ENCODE measurements at places on chromosomes 1 and 21.

DNA sequence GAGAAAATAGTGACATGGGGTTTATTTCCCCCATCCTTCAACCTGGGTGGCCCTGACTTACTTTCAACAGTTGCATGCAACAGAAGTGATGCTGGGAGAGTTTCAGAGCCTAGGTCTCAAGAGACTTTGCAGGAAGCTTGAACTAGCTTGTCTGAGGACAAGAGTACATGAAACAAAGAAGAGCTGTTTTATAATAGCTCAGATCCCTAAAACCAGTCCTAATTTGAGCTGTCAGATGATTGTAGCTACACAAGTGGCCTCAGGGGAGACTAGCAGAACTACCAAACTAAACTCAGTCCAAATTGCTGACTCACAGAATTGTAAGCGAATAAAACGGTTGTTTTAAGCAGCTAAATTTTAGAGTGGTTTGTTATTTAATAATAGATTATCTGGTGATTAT is 17.1 kb downstream of the RC3H1 start:
- no peak for DNase-seq

DNA sequence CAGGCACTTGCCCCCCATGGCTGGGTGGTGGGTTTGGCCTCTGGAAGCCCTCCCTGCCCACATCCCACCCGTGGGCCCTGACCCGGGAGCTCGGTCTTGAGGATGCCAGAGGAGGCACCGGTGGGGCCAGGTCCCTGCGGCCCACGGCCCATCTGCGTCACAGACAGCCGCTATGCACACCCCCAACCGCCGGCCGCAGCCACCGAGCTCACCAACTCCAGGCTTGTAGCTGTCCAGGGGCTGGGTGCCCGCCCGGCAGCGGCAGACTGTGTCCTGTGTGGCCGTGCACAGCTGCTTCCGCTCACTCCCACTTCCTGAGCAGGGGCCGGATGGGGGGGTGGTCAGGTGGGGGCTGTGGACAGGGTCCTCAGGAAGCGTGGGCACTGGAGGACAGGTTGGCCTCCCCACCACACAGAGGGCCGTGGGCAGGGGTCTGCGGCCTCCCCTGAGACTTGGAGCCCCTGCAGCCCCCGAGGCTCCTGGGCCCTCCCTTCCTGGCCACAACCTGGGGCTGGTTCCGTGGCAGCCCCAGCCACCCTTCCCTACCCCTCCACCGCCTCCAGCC is 1.1 kb downstream of the TNFRSF4 start:
- DNase-seq: peak; percentile 53

- DNase-seq: peak; percentile 78
These were observed 30.9 kb downstream of the GPA33 start for GRCh38 chr1:167059045-167059808.

- DNase-seq: no peak
These were observed 31.8 kb downstream of the KCNK2 start for GRCh38 chr1:215114154-215114933.

- DNase-seq: no peak
These were observed 38.4 kb downstream of the NFASC start for GRCh38 chr1:204909109-204909508.

DNA sequence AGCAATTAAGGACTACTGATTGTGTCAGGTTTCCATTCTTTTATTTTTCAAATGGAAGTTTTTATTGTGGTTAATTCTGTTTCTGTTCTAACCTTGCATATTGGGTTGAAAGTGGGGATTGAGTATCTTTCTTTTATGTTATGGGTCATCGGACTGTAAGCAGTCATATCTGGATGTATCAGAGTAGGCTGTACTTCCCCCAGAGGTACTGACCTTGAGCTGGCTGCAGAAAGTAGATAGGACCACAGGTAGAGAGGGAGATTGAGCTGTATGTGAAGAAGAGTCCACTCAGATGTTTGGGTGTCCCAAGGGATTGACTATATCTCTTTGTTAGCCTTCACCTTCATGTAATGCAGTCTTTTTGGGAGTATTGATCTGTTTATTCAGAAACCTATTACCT is 20.5 kb upstream of the ALG14 start:
- DNase-seq: no peak

- DNase-seq: no peak
These were observed 22.0 kb downstream of the LEPR start for GRCh38 chr1:65442442-65442841.

DNA sequence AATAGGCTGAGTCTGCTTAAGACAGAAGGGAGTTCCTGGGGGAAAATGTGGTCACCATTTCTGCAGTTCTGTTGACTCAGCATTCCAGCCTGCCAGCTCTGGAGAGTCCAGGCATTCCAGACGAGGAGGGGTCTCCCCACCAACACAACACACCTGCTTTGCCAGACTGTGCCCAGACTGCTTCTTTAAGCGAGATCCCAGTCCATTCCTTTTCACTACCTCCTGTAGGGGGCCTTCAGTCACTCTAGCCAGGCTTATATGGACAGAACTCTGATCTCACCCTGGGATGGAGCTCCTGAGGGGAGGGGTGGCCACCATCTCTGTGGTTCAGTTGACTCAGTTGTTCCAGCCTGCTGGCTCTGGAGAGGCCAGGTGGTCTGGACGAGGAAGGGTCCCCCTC is 48.5 kb downstream of the UBE2U start:
- DNase-seq: no peak

DNA sequence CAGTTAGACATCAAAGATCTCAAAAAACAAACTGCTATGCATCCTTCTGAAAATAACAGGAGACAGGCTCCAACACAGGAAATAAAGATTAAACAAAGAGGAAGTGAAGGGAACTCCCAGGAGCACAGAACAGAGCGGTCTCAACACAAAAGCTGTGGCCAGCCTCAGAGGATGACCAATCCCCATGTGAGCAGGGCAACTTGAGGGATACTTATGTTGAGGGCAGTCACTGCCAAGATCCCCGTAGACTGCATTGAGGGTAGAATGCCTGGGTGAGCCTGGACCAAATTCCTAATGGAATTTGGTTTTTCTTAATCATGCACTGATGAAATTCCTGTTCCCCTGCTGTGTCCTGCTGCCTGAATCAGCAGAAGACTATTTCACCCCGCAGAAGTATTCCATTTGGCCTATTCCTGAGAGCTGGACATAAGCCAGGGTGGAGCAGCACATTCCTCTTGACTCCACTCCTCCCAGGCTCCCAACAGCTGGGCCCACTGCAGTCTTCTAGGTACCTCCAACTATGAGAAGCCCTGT is 49.0 kb downstream of the JAK1 start:
- DNase-seq: no peak

DNA sequence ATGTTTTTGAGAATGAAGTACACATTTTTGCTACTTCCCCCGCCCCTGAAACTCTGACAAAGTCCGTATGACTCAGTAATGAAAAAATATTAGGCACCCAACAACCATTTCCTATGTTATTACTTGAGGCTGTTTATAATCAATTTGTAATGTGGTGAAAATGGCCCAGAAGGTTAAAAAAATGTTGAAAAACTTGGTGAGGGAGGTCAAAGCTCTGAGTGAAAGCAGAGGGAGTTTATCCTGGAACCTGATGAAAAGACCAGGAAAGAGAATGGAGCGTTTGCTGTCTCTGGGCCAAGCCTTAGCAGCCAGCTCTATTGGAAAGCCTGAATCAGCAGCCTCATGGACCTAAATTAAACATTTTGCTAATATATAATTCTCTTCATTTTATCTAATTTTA is 367.7 kb upstream of the NEGR1 start:
- no peak for DNase-seq

- peak; percentile 47 for DNase-seq
These were observed 40.9 kb downstream of the STX6 start for GRCh38 chr1:180981596-180982387.

- DNase-seq: no peak
These were observed 1.5 kb upstream of the SCP2 start for GRCh38 chr1:52925571-52926005.

DNA sequence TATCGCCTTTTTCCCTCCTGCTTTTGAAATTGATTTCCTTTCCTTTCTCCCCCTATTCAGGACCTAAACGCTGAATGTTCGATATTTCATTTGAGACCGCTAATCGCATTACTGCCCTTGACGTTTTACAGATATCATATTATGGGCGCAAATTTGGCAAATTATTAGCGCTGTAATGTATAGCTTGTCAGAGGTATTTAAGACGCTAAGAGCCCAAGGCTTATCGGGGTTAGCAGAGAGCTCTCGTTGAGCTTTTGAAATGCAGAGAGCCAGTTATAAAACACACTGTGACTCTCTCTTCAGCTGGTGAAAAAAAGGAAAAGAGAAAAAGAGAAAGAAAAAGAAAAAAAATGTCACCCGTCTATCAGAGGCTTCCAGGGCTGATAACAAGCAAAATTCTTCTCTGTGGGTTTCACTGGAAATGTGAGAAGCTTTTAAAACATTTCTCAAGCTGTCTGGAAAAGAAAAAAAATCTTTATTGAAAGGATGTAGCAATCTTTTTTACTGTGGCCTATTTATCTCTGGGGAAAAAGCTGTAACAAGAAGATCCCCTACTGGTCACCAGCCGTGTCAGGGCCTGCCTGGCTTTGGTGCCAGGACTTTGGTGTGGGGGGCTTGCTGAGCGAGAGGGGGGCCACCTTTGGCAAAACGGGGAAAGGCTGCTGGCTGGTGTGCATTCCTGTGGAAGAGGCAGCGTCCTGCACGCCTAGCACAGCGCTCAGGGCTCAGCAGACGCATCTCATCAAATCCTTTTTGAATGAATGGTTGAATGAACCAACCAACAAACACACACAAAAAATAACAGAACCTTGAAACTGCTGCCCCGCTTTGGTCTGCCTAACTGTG is 119.8 kb downstream of the RNF220 start:
- no peak for DNase-seq

- no peak for DNase-seq
These were observed 5.1 kb upstream of the LAMB3 start for GRCh38 chr1:209657140-209657879.

GRCh38 chr1:41239988-41240610 is 2.0 kb downstream of the SCMH1 start:
- DNase-seq: no peak

- no peak for DNase-seq
These were observed 64.9 kb downstream of the SLC45A1 start for GRCh38 chr1:8382608-8383505.

- DNase-seq: no peak
These were observed 421.6 kb upstream of the PBX1 start for GRCh38 chr1:164137273-164137925.

DNA sequence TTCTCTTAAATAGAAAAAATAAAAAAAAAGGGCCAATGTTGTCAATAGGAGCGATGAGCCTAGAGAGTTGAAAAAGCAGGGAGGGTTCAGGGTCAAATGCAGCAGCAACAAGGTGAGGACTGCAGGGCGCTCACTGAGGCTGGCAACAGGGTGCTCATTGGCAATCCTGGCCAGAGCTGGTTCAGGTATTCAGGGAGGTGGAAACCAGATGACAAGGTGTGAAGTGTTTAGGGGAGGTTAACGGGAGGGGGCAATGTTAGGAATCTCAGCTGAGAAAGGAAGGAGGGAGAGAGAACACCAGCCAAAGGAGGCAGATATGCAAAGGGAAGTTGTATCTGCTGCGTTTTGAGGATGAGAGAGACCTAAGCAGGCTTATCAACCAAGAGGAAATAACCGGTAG is 129.8 kb upstream of the DAB1 start:
- DNase-seq: no peak

- no peak for DNase-seq
These were observed 185.3 kb upstream of the USP24 start for GRCh38 chr1:55400508-55400907.

DNA sequence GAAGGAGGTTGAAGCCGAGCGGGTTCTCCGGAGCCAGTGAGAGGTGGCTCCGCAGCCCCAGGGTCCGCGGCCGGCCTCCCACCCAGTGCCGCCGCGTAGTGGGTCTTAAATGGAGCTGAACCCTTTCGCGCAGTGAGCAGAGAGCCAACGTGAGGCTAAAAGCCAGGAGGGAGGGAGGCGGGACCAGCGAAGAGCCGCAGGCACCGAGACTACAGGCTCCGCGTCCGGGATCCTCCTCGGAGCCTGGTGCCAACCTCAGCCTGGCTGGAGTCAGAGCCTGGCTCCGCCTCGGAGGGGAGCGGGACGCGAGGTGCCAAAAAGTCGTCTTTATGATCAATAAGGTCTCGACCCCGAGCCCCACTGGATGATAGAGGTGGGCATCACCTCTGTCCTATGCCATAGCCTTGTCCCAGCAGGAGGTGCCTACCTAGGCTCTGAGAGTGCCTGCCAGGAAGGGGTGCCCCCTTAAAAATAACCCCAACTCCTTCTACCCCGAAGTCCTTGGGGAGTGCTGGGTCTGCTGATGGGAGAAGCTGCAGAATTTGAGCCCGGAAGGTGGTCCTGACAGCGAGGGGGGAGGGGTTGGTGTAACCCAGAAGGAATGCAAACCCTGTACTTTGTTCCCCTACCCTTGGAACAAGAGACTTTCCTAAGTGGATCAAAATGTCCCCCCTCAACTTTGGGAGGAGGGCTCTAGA is 1.6 kb downstream of the IGSF21 start:
- no peak for DNase-seq

DNA sequence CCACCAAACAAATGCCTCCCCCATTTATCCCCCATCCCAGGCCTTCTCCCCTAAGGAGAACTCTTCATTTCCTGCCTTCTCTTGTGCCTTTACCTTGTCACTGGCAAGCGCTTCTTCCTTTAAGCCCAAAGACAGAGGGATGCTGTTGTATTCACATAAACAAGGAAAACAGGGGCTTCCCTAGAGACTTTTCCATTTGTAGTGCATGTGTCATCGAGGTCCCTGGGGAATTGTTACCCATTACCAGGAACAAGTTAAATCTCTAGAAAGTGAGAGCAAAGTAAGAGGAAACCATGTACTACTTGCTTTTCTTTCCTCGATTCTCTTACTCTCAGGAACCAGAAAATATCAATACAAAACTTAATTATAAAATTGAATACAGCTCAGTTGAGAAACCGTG is 114.4 kb upstream of the DPT start:
- no peak for DNase-seq

DNA sequence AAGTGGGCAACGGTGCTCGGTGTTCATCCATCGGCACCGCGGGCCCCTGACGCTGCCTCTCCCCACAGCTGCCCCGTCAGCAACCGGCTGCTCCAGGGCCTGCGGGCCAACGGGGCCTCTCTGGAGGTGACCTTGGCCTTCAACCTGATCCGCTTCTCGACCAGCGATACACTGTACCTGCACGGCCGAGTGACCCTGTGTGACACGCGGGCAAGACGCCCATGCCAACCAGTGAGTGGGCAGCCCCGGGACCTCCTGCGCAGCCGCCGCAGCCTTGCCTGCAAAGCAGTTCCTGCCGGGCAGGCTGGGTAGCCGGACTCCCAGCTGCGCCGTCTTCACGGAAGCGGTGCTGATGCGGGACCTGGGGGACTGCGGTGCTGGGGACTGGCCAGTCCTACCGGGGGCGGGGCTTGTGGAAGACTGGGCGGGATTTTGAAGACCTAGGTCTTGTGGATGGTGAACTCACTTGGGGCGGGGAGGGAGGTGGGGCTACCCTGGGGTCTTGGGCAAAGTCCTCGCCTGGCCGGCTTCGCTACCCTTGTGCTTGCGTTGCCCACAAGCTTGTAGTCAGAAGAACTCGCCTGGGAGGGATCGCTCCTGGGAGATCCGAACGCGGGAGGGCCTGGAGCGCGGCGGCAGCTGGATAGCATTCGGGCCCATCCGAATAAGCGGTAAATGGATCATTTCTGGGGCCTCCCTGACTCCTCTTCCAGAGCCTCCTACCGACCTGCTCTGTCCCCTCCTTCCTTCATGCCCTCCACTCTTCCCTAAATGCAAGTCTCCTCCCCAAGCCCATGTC is 8.8 kb upstream of the CEP85 start:
- DNase-seq: peak; percentile 68

GRCh38 chr1:208142590-208143382 is 101.4 kb downstream of the PLXNA2 start:
- no peak for DNase-seq

GRCh38 chr21:45554477-45555175 is 12.4 kb upstream of the SLC19A1 start:
- peak; percentile 92 for DNase-seq
